CD4-positive, alpha-beta T cell treated with Interferon alpha-2 for 1 hour (primary cell): ENCODE measurements at places on chromosomes 12 and 14.

GRCh38 chr12:2682296-2683251 lies 112.2 kb upstream of the FKBP4 start:
- DNase-seq: peak; percentile 74

- no peak for DNase-seq
These were observed 136.6 kb upstream of the OVCH1 start for GRCh38 chr12:29634057-29634456.

- DNase-seq: no peak
These were observed 14.8 kb downstream of the EMP1 start for GRCh38 chr12:13211191-13211858.

DNA sequence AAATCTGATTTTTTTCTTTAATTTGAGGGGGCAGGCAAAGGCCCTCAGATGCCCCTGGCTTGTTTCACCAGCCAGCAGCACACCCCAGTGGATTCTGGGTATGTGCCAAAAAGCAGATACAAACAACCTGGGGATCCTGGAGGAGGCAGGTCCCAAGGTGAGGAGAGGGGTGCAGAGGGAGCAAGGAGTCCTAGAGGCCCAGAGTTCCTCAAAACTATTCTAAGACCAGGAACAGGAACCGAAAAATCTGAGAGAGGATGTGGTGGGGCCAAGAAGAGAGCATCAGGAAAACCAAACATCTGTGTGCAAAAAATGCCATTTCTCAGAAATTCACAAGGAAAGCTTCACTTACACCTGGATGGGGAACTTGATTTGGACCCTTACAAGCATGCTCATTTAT lies 8.2 kb downstream of the KCNA5 start:
- no peak for DNase-seq

GRCh38 chr14:35760143-35760542 lies 49.0 kb downstream of the RALGAPA1 start:
- no peak for DNase-seq

DNA sequence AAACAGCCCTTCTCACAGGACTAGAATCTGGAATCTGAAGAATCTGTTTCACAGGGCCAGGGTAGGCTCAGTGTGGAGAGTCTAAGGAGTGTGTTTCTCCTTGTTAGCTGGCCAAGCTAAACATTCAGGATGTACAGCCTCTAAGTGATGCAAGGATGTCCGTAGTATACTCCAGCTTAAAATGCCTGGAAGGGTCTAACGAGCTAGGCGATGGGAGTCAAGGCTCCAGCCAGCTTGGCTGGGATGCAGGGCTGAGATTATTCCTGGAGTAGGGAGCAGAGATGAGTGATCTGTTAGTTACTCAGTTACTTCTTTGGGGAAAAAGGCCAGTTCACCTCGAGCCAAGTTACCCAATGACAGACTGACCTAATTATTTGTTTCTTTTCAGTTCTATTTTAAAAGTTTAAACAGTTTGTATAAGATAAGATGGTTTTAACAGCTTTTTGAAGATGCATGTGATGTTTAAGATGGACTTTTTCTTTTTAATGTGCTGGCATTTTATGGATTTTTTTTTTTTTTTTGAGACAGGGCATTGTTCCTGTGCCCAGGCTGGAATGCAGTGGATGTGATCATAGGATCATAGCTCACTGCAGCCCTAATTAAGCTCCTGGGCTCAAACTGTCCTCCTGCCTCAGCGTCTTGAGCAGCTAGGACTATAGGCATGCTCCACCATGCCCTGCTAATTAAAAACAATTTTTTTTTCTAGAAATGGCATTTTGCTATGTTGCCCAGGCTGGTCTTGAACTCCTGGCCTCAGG lies 41.1 kb downstream of the SYNE2 start:
- no peak for DNase-seq

GRCh38 chr14:61561657-61562276 lies 133.5 kb upstream of the HIF1A start:
- no peak for DNase-seq

GRCh38 chr14:60253649-60254048 lies 4.6 kb downstream of the PPM1A start:
- DNase-seq: no peak
